ENCODE measurements at places on chromosomes 11 and 22.
A peak's percentile ranks its signal among the peaks of the same experiment; 100 is the strongest.

- DNase-seq: no peak
Measured at GRCh38 chr11:10474551-10474950, 19.5 kb downstream of the AMPD3 start.

- DNase-seq: no peak
Measured at GRCh38 chr11:34750692-34751405, 130.0 kb downstream of the EHF start.

- DNase-seq: no peak
Measured at GRCh38 chr22:24315367-24315966, 44.8 kb downstream of the SPECC1L start.

DNA sequence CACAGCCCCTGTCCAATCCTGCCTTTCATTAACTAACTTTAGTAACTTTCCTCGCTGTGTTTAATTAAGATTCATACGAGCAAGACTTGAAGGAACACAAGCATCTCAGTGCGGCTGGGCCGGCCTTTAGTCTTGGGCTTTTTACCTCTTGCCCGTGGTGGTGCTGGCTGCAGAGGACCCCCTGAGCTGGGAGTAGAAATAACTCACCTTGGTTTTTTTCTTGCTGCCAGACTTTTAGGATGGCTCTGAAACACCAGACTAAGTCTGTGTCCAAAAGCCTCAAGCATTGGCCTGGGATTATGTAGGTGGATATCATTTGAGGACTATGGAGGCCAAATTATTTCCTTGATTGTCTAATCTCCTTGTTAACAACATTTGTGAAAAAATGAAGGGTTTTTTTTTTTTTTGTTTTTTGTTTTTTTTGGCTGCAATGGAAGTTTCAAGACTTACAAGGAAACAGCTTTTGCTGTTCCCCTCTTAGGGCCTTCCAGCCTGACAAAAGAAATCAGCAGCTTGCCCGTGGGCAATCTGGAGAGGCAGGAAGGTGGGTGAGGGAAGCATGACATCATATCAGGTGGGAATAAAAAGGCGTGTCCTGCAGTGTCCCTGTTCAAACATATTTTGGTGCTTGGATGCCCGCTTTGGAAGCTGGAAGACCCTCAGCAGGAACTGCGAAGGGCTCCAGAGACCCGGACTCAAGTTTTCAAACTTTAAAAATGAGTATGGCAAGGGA, 44.0 kb downstream of the SMIM38 start:
- no peak for DNase-seq

GRCh38 chr11:125463590-125464269, 32.3 kb downstream of the FEZ1 start:
- DNase-seq: no peak

DNA sequence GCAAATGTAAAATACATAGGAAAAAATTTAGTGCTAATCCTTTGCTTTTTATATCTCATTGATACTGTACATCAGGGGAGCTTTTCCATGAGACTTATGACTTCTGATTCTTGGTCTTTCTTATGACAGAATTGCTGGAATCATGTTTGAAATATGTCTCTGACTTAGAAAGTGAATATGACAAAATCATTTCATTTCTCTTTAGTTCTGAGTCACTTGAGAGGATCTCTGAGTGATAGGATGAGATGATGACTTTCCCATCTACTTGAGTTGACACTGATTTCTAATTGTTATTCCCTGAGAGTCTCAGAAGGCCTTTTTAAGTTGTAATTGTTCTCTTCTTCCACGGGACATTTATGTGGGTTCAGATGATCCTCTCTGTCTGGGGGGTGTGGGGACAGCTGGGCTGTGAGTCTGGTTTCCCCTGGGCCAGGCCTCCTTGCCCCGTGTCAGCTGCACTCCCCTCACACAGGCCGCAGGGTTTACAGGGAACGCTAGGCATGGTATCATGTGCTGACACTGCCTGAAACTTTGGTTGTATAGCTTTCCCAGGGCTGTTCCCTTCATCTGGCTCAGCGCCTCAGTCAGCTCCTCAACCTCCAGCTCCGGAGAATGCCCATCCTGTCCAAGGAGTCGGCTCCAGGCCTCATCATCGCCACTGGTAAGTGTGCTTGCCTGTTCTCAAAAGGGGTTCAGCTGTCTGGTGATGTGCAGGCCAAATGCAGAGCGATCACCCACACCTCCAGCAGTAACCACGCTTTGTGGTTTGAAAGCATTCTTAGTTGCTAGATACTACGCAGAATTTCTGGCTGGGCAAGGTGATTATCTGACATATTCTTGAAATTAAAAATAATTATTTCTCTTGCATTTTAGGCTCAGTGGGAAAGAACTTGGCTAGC, 69.5 kb upstream of the SORL1-AS1 start:
- no peak for DNase-seq

DNA sequence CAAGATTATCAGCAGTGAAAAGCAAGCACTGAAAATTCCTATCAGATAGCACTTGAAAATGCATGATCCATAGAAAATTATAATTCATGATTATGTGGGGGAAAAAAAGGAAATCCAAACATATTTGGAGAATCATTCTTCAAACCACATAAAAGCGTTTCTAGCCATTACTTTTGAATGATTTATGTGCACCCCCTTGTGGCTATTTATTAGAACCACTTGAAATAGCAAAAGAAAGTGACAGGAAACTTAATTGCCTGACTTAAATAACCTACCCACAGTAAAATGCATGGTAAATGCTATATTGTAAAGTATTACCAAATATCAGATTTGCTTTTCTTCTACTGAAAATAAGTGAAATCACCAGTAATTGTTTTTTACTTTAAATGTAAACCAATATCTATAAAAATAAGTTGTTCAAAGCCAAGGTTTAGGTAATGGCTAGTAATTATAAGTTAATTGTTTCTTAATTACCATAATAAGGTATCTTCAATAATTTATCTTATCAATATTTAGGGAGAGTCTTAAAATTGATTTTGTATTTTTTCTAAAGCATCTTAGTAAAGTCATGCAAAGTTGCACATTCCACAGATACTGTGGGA, 168.5 kb downstream of the ARHGAP42 start:
- peak; percentile 74 for DNase-seq

DNA sequence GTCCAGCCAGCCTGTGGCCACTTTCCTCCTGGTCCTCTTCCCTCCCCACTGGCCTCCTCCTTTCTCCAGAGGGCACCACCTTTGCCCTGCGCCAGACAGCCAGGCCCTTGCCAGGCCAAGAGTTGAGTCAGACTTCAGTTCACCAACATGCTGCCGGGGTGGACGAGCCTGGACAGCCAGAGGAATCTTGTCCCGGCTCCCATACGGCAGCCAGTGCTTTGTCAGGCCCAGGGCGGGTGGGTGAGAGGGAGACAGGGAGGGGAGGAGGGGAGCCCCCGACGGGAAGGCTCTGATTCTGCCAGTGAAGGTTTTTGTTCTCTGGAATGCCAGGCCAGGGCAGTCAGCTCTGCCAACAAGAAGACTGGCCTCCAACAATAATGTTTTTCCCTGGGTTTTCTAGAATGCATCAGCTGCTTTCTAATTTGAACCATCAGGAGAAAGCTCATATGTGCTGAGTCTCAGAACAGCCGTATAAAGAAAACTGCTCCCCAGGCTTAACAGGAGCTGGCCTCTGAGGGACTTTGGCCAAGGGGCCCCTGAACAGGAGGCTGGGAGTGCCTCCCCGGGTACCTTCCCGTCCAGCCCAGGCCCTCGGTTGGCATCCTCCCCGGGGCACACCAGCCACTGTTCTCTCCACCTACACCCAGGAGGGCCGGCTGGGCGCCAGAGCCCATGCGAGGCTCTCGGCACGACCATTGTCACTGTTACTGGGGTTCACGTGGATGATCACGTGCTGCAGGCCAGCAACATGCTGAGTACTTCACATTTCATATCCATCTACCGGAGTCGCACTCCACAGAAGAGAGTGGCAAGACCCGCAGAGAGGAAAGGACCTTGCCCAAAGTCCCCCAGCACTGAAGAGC, 28.6 kb downstream of the LIF start:
- no peak for DNase-seq

DNA sequence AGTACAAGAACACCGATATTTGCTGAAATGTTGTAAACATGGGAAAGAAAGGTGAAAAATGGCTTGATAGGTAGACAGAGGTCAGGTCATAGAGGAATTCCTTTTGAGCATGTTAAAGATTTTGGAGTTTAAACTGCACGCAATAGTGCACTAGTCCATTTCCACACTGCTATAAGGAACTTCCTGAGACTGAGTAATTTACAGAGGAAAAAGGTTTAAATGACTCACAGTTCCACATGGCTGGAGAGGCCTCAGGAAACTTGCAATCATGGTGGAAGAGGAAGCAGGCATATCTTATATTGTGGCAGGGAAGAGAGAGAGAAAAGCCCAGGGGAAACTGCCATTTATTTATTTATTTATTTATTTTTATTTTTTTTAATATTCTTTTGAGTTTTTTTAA, 5.0 kb downstream of the OR10A5 start:
- no peak for DNase-seq

DNA sequence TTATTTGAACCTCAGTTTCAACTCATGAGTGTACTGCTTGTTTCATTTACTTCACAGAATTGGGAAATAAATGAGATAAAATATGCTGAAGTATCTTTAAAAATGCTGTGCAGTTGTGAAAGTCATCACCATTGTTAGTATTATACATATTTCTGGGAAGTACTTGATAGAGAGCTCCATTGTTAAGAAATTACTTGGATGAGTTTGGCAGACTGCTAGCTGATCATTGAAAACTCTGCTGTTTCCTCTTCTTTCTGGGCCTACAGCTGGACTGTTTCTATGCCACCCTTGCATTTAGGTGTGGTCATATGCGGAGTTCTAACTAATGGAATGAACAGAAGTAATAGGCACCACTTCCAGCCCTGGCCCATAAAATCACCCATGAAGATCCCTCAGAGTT, 10.0 kb downstream of the SIK2 start:
- DNase-seq: no peak

DNA sequence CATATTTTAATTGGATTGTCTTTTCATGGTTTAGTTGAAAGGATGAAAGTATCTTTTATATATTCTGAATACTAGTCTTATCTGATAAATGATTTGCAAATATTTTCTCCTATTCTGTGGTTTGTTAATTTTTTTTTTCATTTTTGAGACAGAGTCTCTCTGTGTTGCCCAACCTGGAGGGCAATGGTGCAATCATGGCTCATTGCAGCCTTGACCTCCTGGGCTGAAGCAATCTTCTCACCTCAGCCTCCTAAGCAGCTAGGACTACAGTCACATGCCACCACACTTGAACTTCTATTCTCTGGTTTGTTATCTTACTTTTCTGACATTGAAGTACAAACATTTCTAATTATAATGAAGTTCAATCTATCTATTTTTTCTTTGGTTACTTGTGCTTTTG, 30.0 kb upstream of the FAR1 start:
- DNase-seq: no peak

DNA sequence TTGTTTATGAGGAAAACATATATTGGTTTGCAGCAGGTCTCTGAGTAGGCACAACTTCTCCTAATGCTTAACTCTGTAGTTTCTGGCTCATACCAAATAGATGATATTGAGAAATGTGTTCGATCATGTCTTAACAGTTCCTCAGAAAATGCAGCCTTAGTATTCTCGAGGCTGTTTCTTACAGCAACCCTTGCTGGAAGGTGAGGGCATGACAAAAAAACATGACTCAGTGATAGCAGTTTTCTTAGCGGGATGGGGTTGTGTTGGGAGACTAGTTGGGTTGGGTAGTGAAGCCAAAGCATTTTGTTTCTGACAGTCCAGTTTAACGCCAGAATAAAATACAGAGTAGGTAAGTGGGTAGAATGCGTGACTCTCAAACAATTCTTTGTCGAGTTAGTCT, 94.7 kb upstream of the PARVA start:
- no peak for DNase-seq

DNA sequence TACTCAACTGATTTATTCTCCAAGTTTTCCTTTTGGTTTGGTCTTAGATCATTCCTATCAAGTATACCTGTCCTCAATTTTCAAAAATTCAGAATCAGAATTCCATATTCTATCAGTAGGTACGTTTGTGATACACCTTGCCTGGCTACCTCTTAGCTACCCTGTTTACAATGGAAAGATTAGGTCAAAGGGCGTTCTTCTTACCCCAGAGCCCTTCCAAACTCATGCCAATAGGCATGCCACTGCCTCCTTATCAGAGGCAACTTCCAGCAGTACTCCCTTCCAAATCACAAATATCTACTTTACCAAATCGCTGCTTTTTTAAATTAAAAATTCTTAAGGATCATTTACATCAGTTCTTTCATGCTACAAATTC, 1.0 kb downstream of the PATL1 start:
- DNase-seq: no peak

DNA sequence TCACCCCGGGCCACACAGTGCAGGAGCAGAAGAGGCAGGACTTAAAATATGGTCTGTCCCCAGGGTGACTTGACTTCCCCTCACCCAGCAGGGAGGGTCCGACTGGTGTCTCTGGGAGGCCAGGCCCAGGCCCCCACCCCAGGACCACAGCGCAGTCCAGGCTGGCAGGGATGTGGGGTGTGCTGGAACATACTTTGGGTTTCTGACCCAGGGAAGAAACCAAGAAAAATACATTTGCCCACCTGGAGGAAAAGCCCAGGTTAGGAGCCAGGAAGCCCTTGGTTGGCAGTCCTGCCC, 5.2 kb downstream of the C1QTNF6 start:
- DNase-seq: no peak

GRCh38 chr22:45270095-45271020, 14.4 kb upstream of the UPK3A start:
- no peak for DNase-seq

DNA sequence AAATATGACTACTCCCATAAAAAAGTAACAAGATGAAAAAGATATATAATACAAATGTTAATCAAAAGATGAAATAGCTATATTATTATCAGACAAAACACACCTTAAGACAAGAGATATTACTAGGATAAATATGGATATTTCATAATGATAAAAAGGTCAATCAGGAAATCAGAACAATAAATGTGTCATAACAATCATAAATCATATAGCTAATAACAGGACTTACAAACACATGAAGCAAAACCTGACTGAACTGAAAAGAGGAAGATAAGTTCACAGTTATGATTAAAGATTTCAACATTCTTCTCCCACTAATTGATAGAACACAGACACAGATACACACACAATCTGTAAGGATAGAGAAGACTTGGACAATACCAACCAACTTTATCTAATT, 47.2 kb downstream of the EIF3M start:
- DNase-seq: no peak
